ENCODE measurements at places on chromosomes 12 and 14.

GRCh38 chr14:74144789-74145188, 60.0 kb downstream of the LIN52 start:
- no peak for DNase-seq

GRCh38 chr12:56716933-56717880, 7.9 kb downstream of the NACA start:
- peak; percentile 48 for DNase-seq

- no peak for DNase-seq
These were observed 57.0 kb downstream of the BBS10 start for GRCh38 chr12:76290963-76291859.

DNA sequence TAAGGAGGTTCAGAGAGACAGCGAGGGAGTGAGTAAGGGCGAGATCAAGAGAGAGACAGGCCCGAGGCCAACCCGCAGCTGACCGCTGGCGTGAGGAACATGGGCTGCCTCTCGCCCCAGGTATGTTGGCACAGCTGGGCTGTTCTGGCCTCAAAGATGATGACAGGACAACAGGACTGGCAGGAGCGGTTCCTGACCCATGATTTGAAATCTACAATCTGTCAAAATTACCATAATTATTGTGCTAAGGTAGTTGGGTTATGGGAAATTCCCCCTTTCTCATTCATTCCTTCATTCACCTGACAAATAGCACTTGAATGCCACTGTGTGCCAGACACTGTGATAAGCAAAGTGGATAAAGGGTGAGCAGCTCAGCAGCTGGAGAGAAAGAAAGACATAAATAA, 5.1 kb upstream of the ENDOU start:
- no peak for DNase-seq

DNA sequence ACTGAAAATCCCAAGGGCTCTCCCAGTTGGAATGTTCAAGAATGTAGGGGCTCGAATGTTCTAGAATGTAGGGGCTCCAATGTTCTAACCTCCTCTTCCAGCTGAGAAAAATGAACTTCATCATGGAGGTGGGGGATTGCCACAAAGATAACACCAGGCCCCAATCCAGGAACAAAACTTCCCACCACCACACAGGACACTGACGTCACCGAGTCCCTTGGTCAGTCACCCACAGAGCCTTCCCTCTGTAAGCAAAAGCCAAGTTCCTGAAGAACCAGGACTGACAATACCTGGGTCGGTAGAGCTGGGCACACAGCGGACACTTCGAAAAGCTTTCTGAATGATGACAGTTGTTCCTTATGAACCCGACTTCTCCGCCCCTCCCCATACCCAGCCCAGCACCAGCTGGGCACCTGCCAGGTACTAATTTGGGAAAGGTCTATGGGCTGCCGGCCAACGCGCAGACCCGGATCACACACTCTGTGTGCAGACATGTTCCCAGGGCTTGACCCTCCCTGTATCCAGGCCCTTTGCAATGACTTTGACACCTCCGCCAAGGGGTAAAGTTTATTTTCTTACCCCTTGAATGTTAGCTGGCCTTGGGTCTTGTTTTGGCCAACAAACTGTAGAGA, 18.9 kb downstream of the ITPK1 start:
- DNase-seq, result no peak

GRCh38 chr12:24708718-24709117, 240.2 kb downstream of the BCAT1 start:
- DNase-seq, result no peak

- DNase-seq, result no peak
These were observed 4.4 kb downstream of the BLTP3B start for GRCh38 chr12:100138048-100138802.

DNA sequence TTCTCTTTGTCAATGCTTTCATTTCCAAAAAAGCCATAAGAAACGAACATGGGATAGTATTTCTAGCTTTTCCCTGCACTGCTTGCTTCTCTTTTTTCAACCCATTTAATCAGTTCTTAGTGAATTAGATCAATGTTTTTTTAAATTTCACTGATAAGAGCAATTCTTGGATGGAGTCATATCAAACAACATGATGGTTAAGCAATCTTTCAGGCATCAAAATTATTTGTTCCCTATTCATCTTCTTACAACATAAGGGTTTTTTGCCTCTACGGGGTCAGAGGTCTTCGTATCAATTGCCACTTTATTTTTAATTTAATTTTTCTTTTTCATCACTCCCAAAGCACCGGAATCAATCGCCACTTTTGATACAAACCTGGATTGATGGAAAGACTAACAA, 103.8 kb upstream of the RESF1 start:
- DNase-seq, result no peak

DNA sequence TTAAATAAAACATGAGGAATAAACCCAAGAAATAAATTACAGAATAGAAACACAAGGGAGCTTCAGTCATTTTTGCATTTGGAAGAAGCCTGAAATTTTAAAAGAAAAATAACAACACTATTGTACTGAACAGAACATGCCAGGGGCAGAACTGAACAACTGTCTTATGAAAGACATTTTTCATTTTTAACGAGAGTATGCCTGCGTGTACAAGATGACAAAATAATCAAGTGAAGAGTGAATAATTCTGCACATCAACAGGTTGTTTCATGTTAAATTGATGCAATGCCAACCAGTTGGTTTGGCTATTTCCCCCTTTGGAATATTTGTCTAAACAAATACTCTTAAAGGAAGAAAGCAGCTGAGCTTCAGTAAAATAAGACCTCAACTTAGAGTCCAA, 103.3 kb upstream of the BTG1 start:
- no peak for DNase-seq

DNA sequence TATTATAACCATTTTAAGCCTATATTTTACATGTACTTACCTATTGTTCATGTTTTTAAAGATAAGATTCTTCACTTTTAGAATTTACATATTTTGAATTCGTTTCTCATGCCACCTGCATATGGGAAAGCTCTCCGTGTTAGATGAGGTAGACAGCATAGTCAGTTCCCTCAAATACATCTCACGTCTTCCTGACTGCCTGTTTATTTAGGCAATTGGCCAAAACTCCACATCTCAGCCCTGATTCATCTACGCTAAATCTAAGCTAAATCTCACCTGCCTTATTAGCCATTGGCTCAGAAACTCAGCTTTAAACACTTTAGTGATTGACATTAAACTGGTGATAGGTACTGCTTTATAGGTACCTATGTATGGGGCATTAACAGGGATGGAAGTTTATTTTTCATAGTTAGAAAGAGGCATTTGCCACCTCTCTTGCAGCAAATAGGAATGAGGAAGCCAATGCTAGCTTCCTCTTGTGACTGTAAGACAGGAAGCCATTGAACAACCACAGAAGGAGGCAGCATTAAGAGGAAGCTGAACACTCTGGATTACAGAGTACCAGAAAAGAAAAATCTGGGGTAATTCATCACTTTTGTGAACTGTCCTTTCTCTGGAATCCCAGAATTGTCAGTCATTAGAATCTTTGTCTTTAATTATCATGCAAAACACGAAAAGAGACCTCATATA, 111.9 kb downstream of the LRFN5 start:
- no peak for DNase-seq

DNA sequence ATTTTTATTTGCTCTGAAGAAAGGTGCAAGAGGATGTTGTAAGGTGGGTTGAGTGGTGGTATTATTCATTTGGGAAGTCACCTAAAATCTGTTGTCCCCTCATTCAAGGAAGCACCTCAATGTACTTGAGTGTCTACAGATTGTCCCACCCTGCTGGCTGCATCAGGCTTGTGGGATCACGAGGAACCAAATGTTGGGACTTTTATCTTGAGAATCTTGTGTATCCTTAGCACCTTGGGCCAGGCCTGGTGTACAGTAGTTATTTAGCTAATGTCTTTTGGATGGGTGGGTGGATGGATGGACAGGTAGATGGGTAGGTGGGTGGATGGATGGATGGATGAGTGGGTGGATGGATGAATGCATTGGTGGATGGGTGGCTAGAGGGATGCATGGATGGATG, 519.3 kb downstream of the BCL11B start:
- no peak for DNase-seq

- DNase-seq, result no peak
These were observed 111.1 kb upstream of the RAP1B start for GRCh38 chr12:68499616-68500015.

- DNase-seq, result no peak
These were observed 137.6 kb upstream of the MAX start for GRCh38 chr14:65239938-65240296.

- DNase-seq, result no peak
These were observed 101.9 kb downstream of the DACT1 start for GRCh38 chr14:58739674-58740073.

GRCh38 chr12:38157274-38157932, 159.2 kb upstream of the ALG10B start:
- no peak for DNase-seq

GRCh38 chr12:20604408-20605067, 90.6 kb upstream of the SLCO1C1 start:
- DNase-seq, result no peak

DNA sequence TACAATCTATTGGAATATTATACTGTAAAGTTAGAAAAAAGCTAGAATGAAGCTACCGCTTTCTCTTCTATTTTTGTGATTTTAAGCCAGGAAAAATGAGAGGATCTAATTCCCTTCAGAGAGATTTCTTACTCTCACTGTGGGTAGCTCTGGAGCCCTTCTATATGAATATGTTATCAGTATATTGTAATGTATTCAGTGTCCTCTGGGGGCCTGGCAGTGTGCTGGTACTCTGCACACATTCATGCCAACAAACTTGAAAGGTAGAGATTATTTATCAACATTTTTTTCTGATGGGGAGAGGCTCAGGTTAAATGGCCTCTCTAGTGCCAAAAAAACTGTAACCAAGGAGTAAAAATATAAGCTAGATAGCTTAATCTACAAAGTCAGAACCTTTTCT, 292.8 kb downstream of the TTC6 start:
- no peak for DNase-seq

DNA sequence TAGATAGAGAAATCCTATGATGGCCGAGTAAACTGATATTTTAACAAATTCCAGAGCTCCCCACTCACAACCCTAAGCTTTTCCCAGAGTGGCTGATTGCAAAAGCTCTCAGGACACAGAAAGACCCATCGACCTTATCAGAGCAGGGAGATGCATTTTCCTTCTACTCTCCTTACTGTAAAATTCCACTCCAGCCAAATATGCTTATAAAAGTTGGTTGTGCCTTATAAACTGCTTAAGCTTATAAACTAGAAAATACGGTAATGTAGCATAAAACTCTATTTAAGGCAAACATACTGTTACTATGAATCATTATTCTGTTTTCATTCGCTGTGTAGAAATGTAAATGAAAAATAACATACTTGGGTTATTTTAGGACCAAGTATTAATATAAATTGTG, 41.6 kb upstream of the TRHDE start:
- no peak for DNase-seq

- no peak for DNase-seq
These were observed 95.6 kb upstream of the SLC38A2 start for GRCh38 chr12:46468160-46468559.

- DNase-seq, result no peak
These were observed 273.1 kb upstream of the RGS6 start for GRCh38 chr14:71659159-71659558.

- DNase-seq, result no peak
These were observed 62.2 kb upstream of the LMO3 start for GRCh38 chr12:16668198-16668597.

GRCh38 chr14:99063620-99064225, 208.3 kb downstream of the BCL11B start:
- no peak for DNase-seq

GRCh38 chr14:91392623-91393303, 24.9 kb downstream of the CCDC88C start:
- DNase-seq, result no peak

DNA sequence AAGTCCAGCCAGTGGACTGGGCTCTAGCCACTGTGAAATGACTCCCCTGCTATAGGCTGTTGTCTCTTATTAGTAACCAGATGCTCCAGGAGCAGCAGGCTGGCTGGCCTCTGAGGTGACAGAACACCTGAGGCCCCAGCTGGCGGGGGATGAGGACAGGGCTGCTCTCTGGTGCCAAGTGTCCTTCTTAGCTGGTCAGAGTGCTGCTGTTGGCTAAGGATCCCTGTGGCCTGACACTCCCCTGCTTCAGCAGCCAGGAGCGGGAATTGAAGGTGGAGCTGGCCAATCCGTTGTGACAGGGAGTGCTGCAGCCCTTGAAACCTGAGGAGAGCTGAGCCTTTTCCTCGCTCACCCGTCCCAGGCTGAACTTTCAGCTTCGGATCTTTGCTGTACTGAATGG, 30.7 kb downstream of the TMEM229B start:
- no peak for DNase-seq

GRCh38 chr14:68753690-68754089, 39.2 kb downstream of the ZFP36L1 start:
- no peak for DNase-seq

DNA sequence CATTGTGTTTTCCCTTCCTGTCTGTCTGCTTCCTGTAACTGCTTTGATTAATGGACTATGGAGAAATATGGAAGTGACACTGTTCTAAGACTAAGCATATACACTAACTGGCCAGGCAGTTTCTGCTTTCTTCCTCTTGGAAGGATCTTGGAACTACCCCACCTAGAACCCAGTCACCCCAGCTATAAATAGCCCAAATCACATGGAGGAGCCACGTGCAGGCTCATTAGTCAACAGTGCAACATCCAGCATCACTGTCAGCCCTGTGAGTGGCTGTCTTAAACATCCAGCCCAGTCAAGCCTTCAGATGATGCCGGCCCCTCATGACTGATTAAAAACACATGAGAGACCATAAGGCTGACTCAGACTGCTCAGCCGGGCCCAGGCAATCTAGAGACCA, 39.2 kb downstream of the BCAT1 start:
- no peak for DNase-seq

- DNase-seq, result no peak
These were observed 4.6 kb upstream of the SMUG1 start for GRCh38 chr12:54193434-54193833.

GRCh38 chr14:101861464-101861863, 100.0 kb downstream of the PPP2R5C start:
- DNase-seq, result no peak

- DNase-seq, result no peak
These were observed 3.4 kb upstream of the HOXC9 start for GRCh38 chr12:53996240-53997203.

Data from activated effector memory CD4-positive, alpha-beta T cell treated with anti-CD3 and anti-CD28 coated beads, Interleukin-2, amount 50 U/mL, for 16 hours (primary cell).